NCI-H526 (cell line): ENCODE measurements at places on chromosomes 1 and 21.

- DNase-seq = no peak
These were observed 22.1 kb upstream of the SSX2IP start for GRCh38 chr1:84712276-84712874.

DNA sequence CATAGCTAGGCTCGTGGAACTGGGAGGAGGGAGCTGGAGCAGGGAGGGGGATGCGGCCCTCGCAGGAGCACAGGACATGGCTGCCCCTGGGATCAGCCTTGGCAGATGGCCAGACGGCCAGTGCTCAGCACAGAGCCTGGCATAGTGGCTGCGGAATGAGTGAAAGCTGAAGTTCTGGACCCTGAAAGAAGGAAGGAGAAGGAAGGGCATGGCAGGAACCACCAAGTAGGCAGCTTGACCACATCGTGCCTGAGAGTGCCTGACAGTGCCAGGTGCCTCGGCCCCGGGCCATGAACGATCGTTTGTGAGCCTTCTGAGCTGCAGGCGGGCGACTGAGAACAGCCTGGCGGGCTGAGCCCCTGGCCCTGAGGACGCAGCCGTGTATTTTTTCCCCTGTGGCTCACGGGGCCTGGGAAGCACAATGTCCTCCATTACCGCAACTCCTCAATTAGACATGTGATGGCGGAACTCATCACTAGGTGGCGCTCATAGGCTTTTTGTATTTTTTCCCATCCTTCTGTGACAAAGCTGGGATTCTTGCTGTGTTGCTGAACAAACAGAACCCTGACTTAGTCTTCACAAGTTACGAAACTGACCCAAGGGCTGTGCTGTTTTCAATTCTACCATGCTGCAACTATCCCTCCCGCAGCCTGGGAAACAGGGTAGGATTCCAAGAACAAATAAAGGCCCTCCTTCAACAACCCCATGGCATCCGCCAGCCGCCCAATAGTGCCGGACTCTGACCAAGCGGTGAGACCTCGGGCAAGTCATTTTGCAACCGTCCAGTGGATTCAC lies 29.9 kb upstream of the TMEM61 start:
- DNase-seq = peak; percentile 54

DNA sequence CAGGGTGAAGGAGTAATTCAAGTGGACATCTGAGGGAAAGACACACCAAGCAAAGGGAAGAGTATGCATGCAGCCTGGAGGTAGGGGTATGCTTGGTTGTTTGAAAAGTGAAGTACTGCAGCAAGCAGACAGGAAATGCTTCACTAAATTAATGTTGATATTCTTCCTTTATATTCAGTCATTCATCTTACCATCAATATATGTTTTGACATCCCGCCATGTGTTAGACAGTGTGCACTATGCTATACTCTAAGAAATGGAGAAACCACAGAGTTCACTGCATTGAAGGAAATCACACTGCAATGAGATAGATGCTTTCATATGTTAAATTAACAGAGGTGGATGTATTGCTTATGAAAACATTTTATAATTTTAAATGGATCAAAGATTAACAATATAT lies 82.9 kb downstream of the HSPA13 start:
- no peak for DNase-seq

- DNase-seq = no peak
These were observed 1136.4 kb downstream of the MRPL39 start for GRCh38 chr21:24470852-24471251.

- DNase-seq = peak; percentile 26
These were observed 107.5 kb downstream of the ZNF281 start for GRCh38 chr1:200302192-200302920.

DNA sequence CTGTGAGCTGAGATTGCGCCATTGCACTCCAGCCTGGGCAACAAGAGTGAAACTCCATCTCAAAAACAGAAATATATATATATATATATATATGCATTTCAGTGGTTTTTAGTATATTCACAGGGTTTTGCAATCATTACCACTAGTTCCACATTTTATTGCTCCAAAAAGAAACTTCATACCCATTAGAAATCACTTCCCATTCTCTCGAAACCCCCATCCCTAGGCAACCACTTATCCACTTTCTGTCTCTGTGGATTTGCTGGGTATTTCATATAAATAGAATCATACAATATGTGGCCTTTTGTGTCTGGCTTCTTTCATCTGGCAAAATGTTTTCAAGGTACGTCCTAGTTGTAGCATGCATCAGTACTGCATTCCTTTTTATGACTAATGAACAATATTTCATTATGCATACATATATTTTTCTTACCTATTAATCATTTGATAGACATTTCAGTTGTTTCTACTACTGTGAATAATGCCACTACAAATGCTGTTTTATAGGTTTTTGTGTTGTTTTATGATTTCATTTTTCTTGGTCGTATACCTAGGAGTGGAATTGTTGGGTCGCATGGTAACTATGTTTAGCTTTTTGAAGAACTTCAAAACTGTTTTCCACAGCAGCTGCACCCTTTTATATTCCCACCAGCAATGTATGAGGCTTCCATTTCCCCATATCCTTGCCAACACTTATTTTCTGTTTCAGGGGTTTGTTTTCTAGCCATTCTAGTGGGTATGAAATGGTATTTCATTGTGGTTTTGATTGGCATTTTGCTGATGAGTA lies 95.9 kb downstream of the PHTF1 start:
- no peak for DNase-seq

GRCh38 chr1:108896146-108897145 lies 19.7 kb downstream of the GPSM2 start:
- peak; percentile 93 for DNase-seq

- no peak for DNase-seq
These were observed 47.1 kb upstream of the KCNE1 start for GRCh38 chr21:34559089-34559631.

DNA sequence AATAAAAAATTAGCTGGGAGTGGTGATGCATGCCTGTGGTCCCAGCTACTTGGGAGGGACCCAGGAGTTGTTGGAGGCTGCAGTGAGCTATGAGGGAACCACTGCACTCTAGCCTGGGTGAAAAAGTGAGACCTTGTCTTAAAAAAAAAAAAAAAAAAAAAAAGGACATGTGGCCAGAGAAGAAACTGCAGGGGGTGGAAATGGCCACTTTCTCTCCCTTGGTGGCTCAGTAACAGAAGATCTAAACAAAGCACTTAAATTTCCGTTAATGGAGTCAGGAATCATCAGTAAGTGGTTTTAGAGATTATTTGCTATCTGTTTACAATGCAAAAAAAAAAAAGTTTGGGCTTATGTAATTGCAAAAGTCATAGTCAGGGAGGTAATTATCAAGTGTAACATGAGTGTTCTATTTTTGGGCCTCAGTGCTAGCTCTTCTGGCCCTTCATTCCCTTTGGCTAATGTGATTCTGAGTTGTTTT lies 19.3 kb upstream of the OPRD1 start:
- DNase-seq = no peak

- DNase-seq = no peak
These were observed 66.7 kb downstream of the ITPKB start for GRCh38 chr1:226672339-226672762.
